ENCODE measurements at places on chromosomes 16 and 17.

DNA sequence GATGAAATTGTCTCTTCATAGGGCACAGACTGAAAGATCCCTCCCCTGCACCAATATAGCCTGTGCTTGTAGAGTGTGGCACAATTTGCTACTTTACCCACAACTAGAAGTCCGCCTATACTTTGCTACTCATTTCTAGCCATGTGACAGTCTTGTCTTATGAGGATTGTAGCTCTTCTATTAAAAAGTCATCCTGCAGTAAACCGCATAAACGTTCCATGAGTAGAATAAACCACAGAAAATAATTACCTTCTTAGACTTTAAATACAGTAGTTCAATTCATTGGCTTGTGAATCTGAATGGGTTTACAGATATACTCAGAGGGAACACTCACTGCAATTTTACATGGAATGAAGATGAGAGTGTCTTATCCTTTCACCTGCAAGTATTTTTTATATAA lies 4.4 kb downstream of the KRT27 start:
- no peak for DNase-seq

DNA sequence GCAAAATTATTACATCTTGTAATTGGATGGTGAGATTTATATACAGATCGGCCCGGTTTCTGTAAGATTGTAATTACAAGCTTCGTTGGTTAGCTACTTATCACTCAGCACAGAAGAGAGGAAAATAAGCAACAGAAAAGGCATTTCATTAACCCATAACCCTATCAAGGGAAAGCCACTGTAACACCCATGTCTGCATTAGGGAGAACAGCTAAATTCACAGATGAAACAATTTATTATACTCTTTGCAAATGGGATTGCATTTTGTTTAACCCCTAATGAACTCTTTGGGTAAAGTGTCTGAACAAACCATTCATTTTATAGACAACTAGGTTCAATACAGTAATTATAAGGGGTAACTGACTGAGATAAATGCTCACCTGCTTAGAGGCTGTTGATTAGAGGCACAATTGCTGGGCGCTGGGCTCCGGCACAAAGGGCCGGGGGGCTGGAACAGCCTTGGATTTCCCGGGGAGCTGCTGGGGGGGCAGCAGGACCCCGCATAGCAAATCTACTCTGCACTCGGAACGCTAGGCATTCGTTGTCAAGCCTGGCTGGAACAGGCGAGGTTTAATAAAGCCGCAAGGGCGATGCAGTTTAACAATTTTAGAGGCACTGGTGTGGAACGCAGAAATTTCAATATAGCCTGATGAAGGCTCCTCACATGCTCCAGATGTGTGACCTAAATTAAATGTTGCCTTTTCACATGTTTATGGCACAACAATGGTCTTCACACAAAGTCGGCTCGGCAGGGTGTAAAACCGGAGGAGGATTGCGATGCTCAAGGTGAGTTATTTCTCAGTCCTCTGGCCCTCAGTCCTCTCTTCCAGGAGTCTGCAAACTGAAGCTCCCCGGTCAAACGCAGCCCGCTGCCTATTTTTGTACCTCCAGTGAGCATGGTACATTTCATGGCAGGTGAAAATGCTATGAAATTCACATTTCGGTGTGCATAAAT lies 134.0 kb upstream of the IRX6 start:
- DNase-seq: no peak

- DNase-seq: no peak
These were observed 75.1 kb downstream of the ZNF778 start for GRCh38 chr16:89292443-89293078.

DNA sequence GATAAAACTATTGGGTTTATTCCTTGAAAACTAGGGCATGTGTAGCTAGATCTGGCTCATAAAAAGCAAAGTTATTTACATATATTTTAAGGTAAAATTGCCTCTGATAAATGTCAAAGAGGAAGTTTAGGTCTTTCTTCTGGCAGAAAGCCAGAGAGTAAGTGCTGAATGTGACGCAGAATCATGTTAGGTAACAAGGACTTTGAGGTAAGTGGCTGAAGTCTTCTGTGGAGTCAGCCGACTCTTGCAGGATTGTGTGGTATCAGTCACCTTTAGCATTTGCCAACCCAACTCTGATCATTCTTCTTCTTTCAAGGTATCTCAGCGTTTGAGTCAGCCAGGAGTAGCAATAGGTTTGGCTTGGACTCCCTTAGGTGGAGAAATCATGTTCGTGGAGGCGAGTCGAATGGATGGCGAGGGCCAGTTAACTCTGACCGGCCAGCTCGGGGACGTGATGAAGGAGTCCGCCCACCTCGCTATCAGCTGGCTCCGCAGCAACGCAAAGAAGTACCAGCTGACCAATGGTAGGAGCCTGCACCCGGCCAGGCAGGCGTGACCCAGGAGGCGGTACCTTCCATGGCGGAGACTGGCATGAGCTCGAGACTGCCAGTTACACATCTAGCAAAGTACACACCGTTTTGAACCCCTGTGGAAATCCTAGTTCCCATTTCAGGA lies 37.9 kb downstream of the SIAH1 start:
- no peak for DNase-seq

DNA sequence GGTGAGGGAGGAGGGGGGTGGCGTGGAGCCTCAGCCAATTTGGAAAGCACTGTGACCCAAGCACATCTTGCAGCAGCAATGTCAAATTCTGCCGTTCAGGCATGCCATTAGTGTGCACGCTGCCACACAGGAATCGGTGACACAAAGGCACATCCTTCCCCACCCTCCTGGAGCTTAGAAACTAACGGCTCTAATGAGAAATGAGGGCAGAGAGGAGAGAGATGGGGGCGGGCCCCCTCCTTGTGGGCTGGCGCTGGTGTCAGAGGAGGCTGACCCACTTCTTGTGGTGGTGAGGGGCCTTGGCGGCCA lies 94.8 kb downstream of the RTN4RL1 start:
- no peak for DNase-seq

DNA sequence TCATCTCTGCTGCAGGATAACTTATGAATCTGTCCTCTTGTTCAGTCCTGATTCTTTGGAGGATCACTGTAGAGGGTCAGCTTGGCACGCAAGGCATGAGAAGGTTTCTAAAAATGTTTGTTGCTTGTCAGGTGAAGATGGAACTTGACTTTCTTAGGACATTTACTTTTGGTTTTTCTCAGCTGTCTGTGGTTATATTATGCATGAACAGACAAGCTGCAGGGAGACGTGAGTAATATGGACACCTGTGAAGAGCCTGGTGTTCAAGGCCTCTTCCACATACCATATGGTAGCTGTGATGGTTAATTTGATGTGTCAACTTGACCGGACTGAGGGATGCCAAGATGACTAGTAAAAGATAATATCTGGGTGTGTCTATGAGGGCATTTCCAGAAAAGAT lies 270.2 kb upstream of the CPHXL start:
- DNase-seq: no peak

DNA sequence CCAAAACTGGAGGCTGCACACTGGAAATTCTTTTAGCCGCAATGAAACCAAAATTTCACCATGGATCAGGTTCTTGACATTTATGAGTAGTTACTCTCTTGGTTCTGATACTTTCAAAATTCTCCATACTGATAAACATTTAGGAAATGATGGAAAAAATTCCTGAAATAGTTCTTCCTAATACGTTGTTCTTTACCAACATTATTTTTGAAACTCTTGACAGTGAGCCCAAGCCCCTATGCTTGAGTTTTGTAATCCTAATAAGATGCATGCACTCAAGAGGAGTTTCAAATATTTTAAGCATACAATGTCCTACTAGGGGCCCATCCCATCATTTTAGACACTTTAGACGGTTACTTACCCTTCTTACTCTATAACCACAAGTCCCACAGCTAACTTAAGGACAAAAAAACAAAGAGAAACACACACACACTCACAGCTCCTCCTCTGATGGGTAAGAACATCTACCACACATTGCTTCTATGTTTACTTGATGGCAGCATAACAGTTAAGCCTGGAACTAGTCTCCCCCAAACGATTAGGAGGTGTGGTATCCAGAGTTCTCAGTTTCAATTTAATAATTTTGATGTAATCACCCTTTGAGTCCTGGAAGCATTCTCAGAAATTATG lies 3.7 kb downstream of the VEZF1 start:
- DNase-seq: no peak

DNA sequence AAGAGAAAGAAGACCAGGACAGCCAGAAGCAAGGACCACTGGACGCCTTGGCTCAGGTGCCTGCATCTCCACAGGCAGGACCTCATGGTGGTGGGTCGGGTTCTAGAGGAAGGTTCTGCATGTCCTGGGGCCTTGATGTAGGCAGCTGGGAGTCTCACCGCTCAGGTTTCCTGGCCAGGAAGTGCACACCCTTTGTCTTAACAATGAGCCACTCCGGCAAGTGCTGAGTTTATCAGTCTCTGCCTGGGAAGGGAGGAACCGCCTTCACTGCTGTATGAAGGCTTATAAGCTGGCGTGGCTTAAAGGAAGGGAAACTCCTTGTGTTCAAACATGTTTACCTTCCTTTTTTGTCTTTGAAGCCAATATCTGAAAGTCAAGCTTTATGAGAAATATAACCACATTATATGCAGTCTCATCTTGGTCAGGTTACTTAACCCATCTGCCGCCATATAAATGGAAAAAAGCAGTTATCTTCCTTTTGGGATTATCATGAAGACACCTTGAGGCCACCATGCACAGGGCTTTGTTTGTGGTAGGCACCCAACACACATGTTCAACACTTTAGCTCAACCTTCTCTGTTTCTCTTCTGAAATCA lies at the start of gene ST6GALNAC1:
Gene ST6GALNAC1, minus strand, starts transcription at position 205 of the 596 bp plus-strand sequence. Its CDS starts 119 bp downstream, at position 86.
- DNase-seq: no peak

DNA sequence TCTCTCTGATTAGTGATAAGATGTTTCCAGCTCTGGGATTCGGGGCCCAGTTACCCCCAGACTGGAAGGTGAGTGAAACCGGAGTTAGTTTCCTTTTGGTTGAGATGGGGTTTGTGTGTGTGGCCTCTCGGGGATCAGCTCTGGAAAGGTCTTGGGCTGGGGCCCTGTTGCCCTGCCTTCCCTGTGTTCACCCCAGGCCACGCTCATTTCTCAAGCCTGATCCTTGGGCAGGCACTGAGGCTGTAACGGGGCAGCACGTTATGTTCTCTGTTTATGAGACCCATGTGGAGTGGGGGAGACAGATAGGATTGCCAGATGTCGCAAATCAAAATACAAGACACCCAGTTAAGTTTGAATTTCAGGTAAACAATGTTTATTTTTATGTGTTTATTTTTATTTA lies 35.5 kb downstream of the CPNE2 start:
- DNase-seq: no peak

- DNase-seq: no peak
These were observed 9.1 kb downstream of the TP53I13 start for GRCh38 chr17:29577385-29578211.

DNA sequence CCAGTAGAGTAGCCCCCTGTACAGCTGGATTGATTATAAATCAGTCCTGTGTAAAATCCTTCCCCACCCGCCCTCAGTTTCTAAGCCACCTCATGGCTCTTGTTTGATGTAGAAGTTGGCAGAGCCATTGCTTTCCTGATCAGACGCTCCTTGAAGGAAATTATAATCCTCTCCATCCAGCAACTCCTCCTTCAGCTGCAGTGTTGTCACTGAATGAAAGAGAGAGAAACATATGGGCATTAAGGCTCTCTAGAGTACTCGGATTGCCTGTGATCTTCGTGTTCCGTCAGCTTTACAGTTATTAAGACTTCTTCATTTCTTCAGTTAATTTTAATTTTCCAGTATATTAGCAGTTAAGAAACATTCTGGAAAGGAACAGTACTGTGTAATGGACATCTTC lies 14.3 kb downstream of the NME2 start:
- DNase-seq: no peak

GRCh38 chr16:52436339-52437276 lies 110.3 kb downstream of the TOX3 start:
- DNase-seq: no peak
